ENCODE measurements at places on chromosomes 1 and 21.
A peak's percentile ranks its signal among the peaks of the same experiment; 100 is the strongest.

GRCh38 chr1:151314137-151314875 is 12.9 kb downstream of the PI4KB start:
- peak; percentile 88 for DNase-seq

DNA sequence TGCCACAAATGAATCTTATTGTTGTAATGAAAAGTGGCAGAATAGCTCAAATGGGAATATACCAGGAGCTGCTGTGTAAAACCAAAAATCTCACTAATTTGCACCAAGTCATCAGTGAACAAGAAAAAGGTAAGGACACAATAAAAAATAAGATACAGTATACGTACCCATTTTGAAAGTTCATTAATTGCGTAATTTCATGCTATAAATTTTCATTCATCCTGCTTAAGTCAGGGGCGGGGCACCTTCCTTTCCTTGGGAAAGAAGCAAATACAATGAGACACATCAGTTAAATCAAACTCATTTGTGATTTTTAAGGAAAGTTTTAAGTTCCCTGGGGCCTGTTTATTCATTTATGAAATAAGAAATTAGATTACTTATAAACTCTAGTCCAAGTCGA is 65.4 kb downstream of the HSPA13 start:
- DNase-seq: no peak

GRCh38 chr1:161952607-161953172 is 71.0 kb downstream of the OLFML2B start:
- DNase-seq: no peak

- DNase-seq: no peak
These were observed 55.8 kb downstream of the OBSCN start for GRCh38 chr1:228263636-228264035.

DNA sequence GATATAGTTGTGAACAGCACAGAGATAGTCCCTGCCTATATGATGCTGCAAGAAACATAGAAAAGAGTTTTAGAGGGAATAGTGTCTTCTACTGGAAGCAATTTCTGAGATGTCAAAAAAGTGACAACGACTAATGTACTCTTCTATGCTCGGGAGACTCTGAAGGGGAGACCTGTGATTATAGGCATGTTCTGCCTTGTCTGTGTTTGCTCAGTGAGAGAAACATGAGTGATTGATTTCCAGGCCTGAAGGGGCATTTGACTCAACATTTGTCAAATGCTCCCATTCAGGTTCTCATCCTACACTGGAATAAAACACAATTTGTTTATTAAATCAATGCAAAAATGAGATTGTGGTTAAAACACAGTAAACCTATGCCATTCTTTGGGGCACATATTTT is 131.8 kb downstream of the CTH start:
- DNase-seq: no peak

GRCh38 chr1:112711041-112711440 is 4.1 kb downstream of the PPM1J start:
- DNase-seq: no peak
